ENCODE measurements at places on chromosomes 16 and 17.

- DNase-seq = peak; percentile 89
Measured at GRCh38 chr17:14299280-14300141, 1.4 kb upstream of the HS3ST3B1 start.

DNA sequence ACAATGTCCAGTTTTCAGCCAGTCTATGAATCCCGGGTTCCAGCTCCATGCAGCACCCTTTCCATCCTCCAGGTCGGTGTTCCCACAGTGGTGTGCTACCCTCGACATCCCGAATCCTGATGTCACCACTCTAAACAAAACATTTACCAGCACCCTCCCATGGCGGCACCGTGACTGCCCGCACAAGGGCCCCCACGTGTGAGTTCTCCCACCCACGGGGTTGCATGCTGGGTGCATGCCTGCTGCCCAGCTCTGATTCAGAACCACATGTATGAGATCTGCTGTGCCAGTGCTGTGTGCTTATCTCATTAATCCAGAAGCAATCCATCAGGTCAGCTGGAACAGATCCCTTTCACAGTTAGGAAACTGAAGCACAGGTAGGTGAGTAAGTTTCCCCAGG is 57.4 kb downstream of the C16orf78 start:
- DNase-seq = no peak

DNA sequence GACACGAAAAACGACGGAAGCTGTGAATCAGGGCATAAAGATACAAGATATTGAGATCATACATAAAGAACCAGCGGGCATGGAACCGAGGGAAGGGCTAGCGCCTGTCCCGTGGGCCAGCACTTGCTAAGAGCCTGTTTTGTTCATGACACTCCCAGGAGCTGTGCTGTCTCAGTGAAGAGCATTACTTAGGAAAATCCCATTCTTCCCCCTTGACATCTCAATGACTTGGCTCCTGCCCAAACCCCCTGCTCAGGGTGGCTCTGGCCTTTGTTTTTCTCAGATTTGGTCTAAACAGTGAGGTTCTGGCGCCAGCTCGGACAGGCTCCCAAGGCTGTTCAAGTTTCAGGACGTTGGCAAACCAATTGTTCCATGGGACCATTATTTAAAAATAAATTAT is 79.1 kb upstream of the SEC14L1 start:
- DNase-seq = no peak

GRCh38 chr16:70601576-70602575 is 44.5 kb upstream of the IL34 start:
- no peak for DNase-seq

GRCh38 chr16:54118846-54119245 is 167.7 kb downstream of the IRX3 start:
- no peak for DNase-seq

DNA sequence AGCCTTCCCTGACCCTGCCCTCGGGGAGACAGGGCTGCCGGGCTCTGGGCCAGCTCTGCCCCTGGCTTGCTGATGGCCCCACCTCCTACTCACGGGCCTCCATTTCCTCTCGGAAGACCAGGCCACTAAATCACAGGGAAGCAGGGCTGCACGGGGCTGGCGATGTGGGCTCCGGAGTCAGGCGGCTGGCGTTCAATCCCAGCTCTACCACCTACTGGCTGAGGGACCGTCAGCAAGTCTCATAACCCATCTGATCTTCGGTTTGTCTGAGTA is 113.4 kb downstream of the AMFR start:
- no peak for DNase-seq

DNA sequence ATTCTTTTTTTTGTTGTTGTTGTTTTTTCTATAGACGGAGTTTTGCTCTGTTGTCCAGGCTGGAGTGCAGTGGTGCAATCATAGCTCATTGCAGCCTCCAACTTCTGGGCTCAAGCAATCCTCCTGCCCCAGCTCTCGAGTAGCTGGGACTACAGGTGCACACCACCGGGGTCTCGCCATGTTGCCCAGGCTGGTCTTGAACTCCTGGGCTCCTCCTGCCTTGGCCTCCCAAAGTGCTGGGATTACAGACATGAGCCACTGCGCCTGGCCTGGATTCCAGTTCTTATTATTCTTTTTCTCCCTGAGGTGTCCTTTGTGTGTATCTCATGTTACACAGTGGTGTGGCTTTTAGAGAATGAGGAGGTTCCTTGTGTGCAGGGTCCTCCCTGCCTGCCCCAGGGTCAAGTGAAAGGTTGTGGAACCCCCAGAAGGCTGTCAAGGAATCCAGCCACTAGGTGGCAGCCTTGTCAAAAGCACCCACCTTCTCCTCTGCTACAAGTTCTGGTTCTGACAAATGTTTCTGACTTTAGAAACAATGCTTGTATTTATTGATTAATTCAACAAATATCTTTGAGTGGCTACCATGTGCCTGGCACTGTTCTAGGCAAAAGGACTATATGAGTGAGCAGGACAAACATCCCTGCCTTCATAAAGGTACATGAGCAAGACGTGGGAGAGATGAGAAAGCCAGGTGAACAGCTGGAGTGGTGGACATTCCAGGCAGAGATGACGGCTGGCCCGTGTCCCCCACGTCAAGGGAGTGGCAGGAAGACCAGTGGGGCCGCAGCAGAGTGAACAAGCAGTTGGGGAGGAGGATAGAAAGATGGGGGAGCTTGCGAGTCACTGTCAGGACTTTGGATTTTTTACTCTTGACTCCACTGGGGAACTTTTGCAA is 112.4 kb downstream of the SPECC1 start:
- peak; percentile 87 for DNase-seq

- no peak for DNase-seq
Measured at GRCh38 chr17:77210331-77210730, 69.6 kb downstream of the SEC14L1 start.

- no peak for DNase-seq
Measured at GRCh38 chr17:45386178-45386577, 46.5 kb downstream of the ARHGAP27 start.

- peak; percentile 87 for DNase-seq
Measured at GRCh38 chr17:7133424-7133823, 18.8 kb upstream of the ASGR2 start.

DNA sequence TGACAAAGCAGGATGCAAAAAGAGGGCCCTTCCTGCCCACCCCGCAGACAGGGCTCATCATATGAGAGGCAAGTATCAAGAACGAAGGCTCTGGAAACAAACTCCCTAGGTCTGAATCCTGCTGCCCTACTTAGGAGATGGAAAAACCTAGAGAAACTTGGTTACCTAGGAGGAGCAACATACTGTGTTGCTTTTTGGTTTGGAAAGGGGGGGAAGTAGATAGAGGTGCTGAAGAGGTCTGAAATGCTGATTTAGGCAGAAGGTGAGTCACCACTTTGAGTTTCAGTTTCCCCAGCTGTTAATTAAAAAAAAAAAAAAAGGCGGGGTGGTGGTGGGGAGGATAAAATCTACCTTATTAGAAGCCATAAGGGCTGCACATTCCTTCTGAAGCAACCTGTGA is 1.5 kb downstream of the N4BP1 start:
- no peak for DNase-seq

DNA sequence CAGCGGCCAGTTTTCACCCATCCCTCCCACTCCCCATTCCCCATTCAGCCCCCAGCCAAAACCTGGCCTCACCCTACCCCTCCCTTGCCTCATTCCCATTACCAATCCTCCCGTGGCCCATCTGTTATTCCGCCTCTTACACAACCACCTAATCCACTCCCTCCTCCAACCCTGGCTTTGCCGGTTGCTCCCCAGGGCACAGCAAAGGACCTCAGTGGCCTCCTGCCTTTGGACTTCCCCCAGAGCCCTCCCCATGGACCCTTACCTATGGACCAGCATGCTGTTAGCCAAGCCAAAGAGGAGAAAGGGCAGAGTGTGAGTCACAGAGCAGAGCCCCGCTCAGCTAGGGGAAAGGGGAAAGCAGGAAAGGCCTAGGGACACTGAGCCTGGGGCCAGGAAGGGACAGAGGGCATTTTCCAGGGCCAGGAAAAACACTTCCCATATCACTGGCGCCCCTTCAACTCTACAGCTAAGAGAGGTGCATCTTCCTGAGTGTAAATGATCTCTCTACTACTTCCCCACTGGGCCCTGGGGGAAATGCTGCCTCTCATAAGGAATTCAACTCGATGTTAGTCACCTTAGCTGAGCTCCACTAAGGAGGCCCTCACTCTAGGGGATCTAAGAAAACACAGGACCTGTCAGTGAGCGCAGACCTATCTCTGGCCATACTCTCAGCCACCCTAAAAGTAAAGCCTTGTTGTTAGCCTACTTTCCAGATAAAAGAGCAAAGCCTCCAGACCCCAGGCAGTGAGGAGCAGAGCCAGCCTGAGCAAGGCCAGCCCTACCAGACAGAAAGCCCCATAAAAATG is 10.6 kb downstream of the PEMT start:
- DNase-seq = peak; percentile 82

DNA sequence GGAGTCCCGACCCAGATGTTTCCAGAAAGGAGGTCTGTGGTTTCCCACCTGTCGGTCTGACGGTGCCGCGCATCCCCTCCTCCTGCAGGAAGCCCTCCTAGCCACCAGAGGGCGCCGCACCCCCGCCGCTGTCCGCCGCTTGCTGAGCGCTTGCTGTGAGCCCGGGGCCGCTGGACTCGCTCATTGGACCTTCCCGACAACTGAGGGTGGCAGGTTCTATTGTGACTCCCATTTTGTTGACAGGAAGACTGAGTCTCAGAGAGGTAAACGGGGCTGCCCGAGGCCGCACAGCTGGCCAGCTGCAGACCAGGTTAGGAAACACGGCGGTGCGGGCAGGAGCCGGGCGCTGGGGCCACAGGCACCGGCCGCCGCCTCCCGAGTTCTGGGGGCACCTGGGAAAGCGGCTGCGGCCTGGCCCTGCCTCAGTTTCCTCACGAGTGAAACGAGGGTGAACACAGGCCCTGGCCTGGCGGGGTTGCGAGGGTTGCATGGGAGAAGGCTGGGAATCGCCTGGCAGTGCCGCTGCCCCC is 191.1 kb upstream of the CIBAR2 start:
- DNase-seq = peak; percentile 87

- no peak for DNase-seq
Measured at GRCh38 chr16:67878846-67879245, 5.8 kb upstream of the NRN1L start.

- DNase-seq = peak; percentile 100
Measured at GRCh38 chr16:89700100-89700648, 1.3 kb downstream of the SPATA2L start.

DNA sequence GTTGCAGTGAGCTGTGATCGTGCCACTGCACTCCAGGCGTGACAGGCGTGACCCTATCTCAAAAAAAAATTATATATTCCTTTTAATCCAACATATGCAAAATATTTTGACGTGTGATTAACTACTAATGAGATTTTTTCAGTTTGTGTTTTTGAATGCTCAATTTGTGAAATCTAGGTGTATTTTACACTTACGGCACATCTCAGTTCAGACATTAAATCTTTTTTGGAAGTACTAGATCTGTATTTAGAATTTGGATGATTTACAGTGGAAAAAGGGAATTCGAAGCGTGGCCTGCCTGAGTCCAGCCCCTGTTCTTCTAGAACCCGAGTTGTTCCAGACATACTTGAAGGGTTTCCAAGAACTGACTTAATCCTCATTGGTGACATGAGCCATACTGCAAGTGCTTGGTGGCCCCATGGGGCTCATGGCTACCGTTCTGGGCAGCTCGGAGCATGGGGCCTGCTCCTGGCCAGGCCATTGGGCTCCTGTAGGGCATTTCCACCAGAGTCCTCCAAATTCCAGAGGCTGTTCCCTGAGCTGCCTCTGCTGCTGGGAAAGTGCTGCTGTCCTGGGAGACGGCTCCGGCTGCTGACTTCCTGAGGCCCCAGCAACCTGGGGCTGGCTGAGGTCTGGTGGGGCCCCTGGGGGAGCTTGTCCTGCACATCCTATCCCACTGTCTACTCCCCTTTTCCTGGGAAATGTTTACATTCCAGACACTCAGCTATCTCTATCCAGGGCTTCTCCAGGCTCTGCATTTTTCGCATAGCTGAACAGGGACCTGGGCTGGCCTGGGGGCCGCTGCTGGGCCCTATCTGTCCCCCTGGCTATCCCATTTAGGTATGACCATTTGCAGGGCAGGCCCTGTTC is 27.2 kb downstream of the LLGL2 start:
- peak; percentile 100 for DNase-seq

GRCh38 chr17:17525311-17525710 is 29.1 kb upstream of the RASD1 start:
- DNase-seq = no peak

- no peak for DNase-seq
Measured at GRCh38 chr17:58741121-58741625, 14.5 kb upstream of the PPM1E start.

DNA sequence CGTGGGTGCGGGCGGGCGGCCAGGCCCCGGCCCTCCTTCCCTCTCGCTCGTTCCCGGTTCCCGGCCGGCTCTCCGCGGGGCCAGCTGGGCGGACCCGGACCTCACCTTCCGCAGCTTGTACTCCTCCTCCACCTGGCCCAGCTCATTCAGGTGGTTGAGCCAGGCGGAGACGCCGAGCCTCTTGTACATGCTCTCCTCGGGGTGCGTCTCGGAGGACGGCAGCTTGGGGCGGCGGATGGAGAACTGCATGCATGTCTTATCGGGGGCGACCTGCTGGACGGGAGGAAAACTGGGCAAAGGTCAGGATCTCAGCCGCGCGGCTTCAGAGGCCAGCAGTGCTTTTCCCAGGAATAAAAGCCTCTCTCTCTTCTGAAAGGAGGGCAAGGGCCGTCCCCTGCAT is 85.4 kb downstream of the TBC1D16 start:
- peak; percentile 74 for DNase-seq

DNA sequence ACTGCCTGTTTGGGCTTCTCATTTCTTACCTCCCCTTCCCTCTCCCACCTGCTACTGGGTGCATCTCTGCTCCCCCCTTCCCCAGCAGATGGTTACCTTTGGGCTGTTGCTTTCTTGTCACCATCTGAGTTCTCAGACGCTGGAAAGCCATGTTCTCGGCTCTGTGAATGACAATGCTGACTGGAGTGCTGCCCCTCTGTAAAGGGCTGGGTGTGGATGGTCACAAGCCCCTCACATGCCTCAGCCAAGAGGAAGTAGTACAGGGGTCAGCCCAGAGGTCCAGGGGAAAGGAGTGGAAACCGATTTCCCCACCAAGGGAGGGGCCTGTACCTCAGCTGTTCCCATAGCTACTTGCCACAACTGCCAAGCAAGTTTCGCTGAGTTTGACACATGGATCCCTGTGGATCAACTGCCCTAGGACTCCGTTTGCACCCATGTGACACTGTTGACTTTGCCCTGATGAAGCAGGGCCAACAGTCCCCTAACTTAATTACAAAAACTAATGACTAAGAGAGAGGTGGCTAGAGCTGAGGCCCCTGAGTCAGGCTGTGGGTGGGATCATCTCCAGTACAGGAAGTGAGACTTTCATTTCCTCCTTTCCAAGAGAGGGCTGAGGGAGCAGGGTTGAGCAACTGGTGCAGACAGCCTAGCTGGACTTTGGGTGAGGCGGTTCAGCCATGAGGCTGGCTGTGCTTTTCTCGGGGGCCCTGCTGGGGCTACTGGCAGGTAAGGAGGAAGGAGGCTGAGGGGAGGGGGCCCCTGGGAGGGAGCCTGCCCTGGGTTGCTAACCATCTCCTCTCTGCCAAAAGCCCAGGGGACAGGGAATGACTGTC is at the start of gene CD68:
CD68 (plus strand) TSS at position 638 of the 833 bp plus-strand sequence; CDS start at position 678, 40 bp downstream.
- DNase-seq = peak; percentile 92

All from islet precursor cell (in vitro differentiated cells).